ENCODE measurements at places on chromosomes 5 and 9. TPM values are rescaled to one million over a fixed set of nuclear protein-coding genes. Genes with fewer than 3 reads are reported as not detected.

Gene ASPN
- not detected for total RNA-seq

Gene LPAR1
- total RNA-seq, result not detected

Gene NPM1
- 813 TPM for total RNA-seq

Gene CAMK2A
- total RNA-seq, result not detected

Gene KIF4B
- not detected for total RNA-seq

Gene EGFLAM
- not detected for total RNA-seq

Gene SNCAIP
- total RNA-seq, result not detected

Gene MLANA
- total RNA-seq, result not detected

Gene PRKAA1
- total RNA-seq, result 102 TPM

Gene OMD
- not detected for total RNA-seq

Gene ZNF367
- total RNA-seq, result 8.8 TPM

Gene SYK
- 0.81 TPM for total RNA-seq

Gene SEMA4D
- 480 TPM for total RNA-seq

Gene GARIN3
- total RNA-seq, result not detected

Gene C6
- total RNA-seq, result not detected

Gene SLC36A2
- not detected for total RNA-seq

Gene TCF7
- 234 TPM for total RNA-seq

Gene PKD2L2
- not detected for total RNA-seq

Gene NFX1
- total RNA-seq, result 36.8 TPM
